ENCODE measurements at places on chromosomes 6 and 20.

- no peak for DNase-seq
These were observed 150.3 kb upstream of the PREP start for GRCh38 chr6:105553171-105553570.

DNA sequence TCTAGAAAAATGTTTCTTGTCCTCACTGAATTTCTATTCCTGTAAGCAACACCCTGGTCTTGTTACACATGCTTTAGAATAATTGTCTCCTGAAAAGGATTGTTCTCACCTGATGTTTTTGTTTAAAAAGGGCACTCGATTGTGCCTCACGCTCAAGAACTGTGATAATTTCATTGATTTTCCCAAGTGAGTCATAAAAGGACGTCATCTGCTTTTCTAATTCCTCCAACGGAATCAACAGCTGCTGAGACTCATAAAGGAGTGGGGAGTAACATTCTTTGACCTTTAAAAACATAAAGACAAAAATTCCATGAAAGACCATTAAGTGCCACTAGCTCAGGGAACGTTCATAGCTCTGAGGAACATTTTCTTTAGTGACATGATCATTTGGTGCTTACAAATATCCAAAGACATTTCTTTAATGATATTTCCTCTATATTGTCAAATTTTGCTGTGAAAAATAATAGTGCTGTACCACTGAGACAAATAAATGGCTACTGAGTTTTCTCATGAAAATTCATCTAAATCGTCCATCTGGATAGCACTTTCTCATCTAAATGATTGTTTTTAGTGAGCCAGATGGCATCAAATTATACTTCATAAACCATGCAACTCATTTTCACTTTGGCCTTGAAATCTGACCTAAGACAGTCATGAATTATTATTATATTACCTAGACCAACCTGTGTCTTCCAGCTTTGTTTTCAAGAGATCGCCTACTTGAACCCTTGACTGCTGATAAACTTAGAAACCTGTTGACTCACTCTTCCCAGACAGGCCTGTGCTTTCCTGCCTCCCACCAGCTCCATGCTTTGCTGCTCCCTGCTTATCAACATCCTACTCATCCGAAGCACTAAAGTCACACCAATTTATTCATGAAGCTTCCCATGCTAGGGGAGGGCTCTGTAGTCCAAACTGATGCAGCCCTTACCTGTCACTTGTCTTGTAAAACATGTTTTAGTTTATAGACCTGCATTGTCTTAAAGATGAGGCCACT lies 178.2 kb downstream of the SYNE1 start:
- DNase-seq, result peak; percentile 43

DNA sequence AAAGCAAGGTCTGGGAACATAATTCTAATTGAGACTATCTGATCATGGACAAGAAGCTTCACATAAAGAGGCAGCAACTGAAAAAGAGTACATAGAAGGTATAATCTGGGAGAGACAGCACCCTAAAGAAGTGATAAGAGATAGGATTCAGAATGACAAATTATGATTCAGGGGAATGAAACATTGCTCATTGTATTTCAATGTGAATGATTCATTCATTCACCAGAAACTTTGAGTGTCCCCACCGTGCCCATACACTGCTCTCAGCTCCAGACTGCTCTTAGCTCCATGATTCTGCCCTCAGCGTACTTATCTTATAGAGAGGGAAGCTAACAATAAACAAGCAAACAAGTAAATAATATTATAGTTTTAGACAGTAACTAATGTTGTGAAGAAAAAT lies 329.3 kb upstream of the IRAK1BP1 start:
- no peak for DNase-seq

DNA sequence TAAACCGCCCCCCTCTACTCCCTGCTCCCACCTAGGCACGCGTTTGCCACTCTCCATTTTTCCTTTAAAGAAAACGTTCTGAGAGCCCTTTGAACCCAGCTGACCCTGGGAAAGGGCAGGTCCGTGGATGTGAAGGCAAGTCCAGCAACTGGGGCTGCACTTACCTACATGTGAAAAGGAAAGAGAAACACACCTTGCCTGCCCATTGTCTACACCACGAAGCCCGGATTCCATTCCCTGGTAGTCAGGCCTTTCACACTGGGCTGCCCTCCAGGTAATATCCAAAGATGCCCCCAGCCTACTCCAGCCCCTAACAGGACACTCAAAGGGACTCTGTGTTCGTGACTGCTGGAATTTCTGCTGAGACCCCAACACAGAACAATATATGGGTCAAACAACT lies 94.4 kb downstream of the CD83 start:
- DNase-seq, result no peak

GRCh38 chr6:32195652-32195901 lies 3.1 kb upstream of the GPSM3 start:
- DNase-seq, result peak; percentile 99

GRCh38 chr6:1136827-1137226 lies 175.1 kb upstream of the FOXQ1 start:
- no peak for DNase-seq

GRCh38 chr20:61129311-61129710 lies 122.8 kb upstream of the CDH4 start:
- DNase-seq, result no peak

- no peak for DNase-seq
These were observed 584.1 kb upstream of the FLRT3 start for GRCh38 chr20:14921513-14921912.

GRCh38 chr20:48186915-48187314 lies 401.6 kb upstream of the SULF2 start:
- DNase-seq, result no peak

DNA sequence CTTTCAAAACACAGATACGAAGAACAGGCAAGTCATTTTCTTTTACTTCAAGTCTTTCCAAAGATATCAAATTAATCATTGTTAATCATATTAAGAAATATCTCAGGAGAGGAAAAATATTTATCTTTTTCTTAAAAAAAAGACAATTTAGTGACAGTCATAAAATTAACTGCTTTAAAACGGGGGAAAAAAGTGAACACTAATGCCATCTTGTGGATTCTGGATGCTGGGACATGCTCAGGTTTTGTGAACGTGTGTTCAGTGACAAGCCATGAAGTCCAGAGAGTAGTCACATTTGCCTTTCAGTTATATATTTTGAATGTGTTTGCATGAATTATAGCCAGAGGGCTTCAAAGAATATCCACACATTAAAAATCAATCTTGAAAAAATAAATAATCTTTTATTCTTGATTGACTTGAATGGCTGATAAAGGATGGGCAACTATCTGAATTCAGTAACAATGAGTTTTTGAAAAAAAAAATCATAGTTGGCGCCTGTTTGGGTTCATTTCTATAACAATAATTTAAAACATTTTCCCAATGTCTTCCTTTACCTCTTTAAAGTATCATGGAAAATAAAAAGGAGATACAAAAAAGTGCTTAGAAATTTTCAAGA lies 74.7 kb upstream of the NOX3 start:
- peak; percentile 7 for DNase-seq

GRCh38 chr6:111832833-111833418 lies 40.3 kb downstream of the FYN start:
- DNase-seq, result no peak

GRCh38 chr6:155455766-155456165 lies at the start of gene NOX3:
NOX3 (minus strand) TSS chr6:155455839; CDS start chr6:155455800, 39 bp downstream.
- DNase-seq, result no peak

GRCh38 chr6:139156102-139156501 lies 21.2 kb downstream of the HECA start:
- DNase-seq, result no peak

DNA sequence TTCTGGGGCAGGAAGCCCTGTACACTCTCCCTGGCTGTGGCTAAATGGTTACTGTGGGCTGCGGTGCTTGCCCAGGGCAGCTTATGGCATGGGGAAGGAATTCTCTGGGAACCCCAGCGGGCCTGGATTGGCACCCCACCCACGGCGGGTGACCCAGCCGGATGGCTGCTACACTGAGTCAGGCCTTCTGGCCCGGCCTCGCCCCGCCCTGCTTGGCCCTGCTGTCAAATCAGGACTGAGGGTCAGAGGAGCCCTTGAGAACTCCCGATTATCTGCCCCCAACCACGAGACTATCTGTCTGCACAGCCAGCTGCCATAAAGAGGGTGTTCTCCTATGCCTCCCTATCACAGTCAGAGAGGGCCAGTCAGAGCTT lies 7.3 kb upstream of the ITPR3 start:
- DNase-seq, result no peak

All from NCI-H1436 (cell line).